ENCODE measurements at places on chromosomes 5 and 9.

GRCh38 chr9:96052686-96053085 is 177.2 kb downstream of the ERCC6L2 start:
- DNase-seq = no peak

DNA sequence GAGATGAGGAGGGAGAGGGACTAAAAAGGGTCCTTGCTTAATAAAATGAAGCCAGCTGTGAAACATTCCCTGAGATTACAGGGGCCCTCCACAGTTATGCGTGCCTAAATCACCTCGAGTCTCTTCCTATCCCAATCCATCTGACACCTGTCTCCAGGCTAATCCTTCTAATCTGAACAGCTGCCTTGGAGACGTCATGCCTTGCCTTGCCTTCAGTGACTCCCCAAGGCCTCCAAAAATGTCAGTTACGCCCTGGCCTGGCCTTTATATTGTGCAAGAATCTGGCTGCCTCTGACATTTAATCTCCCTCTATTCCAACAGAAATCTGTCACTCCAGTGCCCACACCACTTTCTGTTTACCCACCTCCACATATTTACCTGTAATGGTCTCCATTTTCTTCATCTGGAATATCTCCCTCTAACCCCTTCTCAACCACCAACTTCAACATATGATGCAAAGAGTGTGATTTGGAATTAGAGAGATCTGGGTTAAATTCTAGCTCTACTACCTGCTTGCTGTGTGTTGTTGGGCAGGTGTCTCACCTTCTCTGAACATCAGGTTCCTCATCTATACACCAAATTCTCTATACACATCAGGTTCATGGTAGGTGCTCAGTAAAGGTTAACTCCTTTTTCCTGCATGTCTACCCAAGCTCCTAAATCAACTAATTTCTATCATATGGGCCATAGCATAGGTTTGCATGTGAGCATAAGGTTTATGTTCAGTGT is 57.9 kb downstream of the PTCD2 start:
- DNase-seq = no peak

- DNase-seq = no peak
These were observed 355.1 kb downstream of the ADAMTS6 start for GRCh38 chr5:65126542-65127069.

GRCh38 chr5:140181525-140181924 is 6.5 kb downstream of the CYSTM1 start:
- DNase-seq = no peak

GRCh38 chr5:154002511-154003020 is 36.1 kb downstream of the FAM114A2 start:
- DNase-seq = no peak
